Hematopoietic multipotent progenitor cell treated with erythropoietin and hydrocortisone succinate and interleukin-3 and kit ligand, for 8 days (in vitro differentiated cells): ENCODE measurements at places on chromosomes 7 and 10.
A peak's percentile ranks its signal among the peaks of the same experiment; 100 is the strongest.

- peak; percentile 93 for DNase-seq
Measured at GRCh38 chr7:152674860-152675758, 832 bp downstream of the XRCC2 start.

- no peak for DNase-seq
Measured at GRCh38 chr10:119614686-119615085, 17.9 kb upstream of the TIAL1 start.

DNA sequence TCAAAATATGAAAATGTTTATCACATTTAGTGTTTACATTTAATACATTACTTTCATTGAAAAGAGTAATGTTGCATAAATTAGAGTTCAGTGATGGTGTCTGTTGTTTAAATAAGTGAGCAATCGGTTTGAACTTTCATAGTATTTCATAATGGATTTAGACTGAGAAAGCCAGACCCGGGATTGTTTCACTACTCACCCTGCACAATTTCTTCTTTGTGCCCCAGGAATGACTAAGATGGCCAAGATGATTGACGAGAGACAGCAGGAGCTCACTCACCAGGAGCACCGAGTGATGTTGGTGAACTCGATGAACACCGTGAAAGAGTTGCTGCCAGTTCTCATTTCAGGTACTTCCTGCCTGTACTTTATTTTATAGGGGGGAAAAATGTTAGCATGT is 74.6 kb downstream of the VCL start:
- no peak for DNase-seq

GRCh38 chr10:112967200-112967599 is 17.2 kb downstream of the TCF7L2 start:
- no peak for DNase-seq

DNA sequence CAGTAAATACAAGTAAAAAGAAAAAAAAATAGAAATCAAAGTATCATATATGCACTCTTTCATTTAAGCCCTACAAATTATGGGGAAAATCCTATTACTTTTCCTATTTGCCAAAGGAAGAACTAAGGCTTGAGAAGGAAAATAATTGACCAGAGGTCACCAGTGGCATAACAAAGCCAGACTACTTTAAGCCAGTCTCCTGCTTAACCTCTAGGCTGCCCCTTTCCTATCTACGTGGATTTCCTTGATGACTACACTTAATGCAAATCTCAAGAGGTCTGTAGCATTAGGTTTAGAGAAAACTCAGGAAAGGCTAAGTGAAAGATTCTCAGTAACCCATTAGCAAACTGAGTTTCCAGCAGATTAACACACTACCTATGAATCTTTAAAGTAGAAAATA is 49.8 kb downstream of the TPK1 start:
- DNase-seq = no peak

- no peak for DNase-seq
Measured at GRCh38 chr7:44382459-44383265, 57.3 kb upstream of the CAMK2B start.

DNA sequence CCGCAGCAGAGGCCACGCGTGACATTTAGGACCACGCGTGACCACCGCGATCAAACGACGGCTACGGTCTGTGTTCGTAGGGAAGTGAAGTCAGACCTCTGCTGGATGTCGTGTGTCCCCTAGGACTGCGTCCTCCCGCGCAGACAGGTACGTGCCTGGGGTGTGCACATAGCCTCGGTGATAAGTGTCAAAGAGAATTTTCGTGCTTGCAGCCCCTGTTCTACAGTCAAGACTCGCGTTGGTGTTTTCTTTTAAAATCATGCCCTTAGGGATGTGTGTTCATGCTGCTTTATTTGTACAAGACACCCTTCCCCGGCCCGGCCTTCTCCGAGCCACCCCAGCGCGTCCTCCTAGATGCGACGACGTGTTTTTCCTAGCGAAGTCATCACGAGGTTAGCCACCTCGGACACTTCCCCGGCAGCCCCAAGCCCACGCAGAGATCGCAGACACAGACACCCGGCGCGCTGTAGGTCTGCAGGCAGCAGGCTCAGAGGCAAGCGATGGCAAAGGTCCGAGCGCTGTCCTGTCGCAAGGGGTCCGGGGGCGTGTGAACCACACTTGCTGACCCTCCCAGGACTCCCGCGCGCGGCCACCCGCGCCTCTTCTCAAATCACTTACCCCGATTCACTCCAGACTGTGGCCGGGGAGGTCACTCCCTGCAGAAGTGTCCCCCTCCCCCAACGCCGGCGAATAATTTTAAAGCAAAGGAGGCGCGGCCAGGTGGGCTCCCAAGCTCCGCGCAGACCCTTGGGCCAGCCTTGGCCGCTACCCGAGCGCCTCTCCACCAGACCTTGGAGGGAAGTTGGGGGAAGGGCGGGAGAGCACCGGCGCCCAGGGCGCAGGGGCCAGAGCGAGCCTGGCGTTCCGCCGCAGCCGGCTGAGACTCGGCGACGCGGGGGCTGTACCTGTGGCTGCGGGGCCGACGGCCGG is 552 bp downstream of the MKX start:
- DNase-seq = no peak

- no peak for DNase-seq
Measured at GRCh38 chr7:119900996-119901672, 371.8 kb upstream of the KCND2 start.

- DNase-seq = peak; percentile 26
Measured at GRCh38 chr10:117684672-117685211, 142.2 kb downstream of the EMX2 start.

GRCh38 chr10:55311848-55312635 is 511.0 kb upstream of the PCDH15 start:
- no peak for DNase-seq

DNA sequence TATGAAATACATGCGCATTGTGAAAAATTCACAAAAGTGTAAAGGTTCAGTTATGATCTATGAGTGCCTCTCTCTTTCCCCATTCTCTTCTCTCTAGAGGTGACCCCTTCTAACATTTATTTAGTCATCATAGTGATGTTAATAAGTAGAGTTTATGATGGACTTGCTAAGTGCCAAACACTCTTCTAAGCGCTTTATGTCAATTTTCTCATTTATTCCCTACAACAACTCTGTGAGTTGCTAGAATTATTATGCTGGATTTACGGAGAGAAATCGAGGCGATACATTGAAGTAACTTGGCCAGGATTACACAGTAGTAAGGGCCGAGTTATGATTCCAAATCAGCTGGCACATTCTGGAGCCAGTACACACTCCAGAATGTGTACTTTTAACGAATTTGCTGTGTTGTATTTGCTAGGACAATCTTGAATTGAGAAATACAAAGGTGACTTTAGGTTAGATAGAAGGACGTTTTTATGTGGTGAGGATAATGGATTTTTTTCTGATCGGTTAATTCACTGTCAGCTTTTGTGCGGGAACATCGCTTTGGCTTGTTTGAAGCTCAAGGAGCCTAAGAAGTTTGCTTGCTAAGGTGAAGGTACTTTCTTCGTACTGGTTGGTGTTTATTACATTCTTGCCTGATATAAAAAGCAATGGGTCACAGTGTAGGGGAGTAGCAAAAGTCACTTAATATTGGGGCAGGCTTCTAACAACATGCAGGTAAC is 1.4 kb downstream of the ATRNL1 start:
- DNase-seq = no peak

GRCh38 chr7:78222001-78222751 is 423.6 kb downstream of the PHTF2 start:
- no peak for DNase-seq

DNA sequence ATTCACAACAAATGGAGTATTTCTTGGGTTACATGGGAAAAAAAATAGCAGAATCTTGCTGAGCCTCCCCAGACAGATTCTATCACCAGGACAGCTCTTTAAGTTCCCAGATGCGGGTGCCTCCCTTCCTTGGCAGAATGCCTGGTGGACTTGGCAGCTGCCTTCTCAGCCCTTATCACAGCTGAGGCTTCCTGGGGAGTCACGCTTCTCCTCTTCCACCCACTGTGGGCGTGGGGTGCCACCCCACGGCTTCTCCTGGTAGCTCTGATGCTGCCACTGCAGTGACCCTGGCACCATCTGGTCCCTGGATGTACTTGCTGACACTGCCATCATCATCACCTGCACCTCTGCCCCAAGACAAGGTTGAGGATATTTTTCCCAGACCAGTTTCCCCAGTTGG is 16.2 kb upstream of the NME8 start:
- peak; percentile 99 for DNase-seq

DNA sequence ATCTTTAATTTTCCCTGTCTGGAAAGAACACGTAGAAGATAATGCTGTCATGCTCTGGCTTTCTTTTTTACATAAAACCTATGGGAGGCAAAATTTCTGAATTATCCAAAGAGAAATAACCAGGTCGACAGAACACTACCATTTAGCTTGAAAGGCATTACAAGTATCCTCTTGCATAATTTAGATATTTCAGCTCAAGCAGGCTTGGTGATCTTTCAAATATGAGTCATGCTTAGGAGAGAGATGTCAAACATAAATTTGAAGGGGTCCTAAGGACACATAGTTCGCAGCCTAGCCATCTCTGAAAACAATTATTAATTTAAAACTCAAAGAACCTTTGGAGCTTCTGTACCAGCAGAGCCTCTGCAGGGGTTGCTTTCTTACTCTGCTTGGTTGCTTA is 100.9 kb downstream of the FAS start:
- no peak for DNase-seq

DNA sequence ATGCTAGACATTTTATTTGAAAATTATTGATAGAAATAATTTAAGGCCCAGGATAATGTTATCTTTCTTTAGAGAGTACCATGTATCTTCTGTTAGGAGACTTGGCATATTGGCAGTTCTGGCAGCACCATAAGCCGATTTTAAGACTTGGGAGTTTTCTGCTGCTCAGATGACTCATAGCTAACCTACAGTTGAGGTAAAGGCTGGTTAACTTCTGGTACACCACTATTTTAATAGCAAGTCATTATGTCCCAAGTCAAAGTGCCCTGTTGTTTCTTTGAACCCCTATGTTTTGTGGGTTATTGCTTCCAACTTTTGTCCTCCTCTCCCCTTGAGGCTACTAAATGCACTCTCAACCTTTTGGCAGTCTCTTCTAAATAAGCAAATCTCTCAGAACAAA is 25.2 kb downstream of the ATRNL1 start:
- no peak for DNase-seq

- DNase-seq = peak; percentile 54
Measured at GRCh38 chr10:103661198-103661950, 167.9 kb downstream of the NEURL1 start.

DNA sequence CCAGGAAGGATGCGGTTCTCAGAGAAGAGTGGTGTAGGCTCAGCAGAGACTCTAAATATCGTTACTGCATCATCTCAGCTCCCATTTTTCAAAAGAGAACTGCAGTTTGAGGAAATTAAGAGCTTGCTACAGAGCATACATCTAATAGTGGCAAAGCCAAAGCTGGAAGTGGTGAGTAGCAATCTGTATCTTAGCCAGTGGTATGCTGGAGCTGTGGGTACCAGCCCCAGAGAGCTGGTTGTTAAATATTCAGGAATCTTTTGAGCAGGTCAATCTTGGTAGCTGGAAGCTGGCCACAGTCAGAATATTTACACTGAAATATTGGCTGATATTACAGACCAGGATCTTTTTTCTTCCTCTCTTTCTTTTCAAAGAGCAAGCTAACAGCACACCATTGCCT is 88.4 kb upstream of the STEAP1B start:
- DNase-seq = no peak

DNA sequence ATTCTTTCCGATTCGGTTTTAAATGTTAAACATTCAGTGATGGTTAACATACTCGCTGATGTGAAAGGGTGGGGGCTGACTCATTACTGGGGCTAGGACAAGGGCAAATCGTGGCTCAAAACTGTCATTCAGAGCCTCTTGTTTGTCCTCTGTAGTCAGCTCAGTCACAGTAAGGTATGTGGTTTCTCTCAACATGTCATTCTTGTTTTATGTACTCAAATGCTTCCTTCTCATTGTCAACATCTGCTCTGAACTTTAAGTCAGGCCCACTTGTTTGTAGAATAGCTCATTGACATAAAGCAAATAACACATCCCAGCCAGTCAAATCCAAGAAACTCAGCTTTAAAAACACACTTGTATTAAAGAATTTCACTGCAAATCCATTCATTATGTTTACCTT is 7.3 kb downstream of the SLC16A9 start:
- DNase-seq = no peak

GRCh38 chr10:2870654-2871053 is 196.7 kb upstream of the PFKP start:
- DNase-seq = no peak

GRCh38 chr10:116316503-116316902 is 7.7 kb upstream of the CCDC172 start:
- no peak for DNase-seq

DNA sequence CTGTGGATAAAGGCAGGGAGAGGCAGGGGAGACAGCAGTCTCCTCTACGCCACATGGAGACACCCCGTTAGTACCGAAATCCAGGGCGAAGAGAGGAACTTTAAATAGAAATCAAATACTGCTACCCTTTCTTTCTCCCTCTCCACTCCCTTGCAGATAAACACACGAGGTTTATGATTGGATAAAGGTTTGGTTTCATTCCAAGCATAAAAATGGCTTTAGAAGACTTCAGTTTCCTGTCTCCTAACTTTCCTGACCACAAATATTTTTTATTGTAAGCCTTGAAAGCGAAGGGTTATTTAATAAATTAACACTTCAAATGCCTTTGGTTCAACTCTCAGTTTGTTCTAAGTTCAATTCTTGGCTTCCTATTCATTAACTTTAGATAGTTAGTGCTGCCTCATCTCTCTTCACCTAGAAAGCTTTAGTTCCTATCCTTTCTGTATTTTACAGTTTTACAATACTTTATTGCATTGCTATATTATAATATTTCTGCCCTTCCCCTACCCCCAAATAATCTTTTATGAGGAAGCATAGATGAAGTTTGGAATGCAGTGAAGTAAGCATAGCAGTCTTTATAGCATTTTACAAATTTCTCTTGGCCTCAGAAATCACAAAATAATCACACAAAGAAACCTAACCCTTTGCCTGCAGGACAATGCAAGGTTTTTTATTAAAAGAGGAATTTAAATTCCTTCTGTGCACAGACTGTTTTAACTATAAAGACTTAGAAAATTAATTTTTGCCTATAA is 31.5 kb upstream of the ARID5B start:
- no peak for DNase-seq

DNA sequence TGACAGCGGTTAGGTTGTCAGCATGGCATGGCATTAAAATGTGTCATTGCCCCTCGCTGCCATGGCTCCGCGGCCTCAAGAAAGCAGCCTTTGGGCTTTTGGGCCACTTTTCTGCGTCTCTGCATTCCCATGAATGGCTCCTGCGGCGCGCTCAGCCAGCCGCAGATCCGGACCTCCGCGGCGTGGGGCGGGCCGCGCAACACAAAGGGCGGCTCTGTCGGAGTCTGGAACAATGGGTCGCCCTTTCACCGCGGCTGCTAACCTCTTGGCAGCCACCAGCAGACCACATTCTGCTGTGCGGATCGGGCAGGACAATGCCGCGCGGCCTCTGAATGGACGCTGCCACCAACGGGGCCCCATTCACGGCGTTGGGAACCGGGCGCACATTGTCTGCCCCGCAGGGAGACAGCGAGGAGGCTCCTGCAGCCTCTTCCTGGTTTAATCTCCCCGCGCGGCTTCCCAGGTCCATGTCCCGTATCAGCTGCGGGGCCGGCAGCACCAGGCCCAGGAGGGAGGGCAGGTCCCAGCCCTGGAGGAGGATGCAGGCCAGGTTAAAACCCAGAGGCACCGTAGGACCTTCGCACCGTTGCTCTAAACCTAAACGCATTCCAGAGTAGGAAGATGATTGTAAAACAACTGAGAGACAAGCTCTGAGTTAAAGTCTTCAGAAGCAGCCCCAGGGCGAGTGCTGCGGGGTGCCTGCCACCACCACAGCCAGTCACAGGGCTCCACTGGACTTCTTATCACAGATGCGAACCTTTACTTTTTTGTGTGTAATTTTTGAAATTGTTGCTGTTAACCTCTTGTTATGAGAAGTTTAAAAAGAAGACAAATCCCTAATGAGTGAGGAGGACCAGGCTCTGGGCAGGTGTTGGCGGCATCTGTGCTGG is 71.6 kb downstream of the NKX6-2 start:
- DNase-seq = no peak

GRCh38 chr7:134290286-134290685 is 26.4 kb downstream of the SLC35B4 start:
- no peak for DNase-seq
